HAP-1 (cell line): ENCODE measurements at places on chromosomes 5 and 9.

DNA sequence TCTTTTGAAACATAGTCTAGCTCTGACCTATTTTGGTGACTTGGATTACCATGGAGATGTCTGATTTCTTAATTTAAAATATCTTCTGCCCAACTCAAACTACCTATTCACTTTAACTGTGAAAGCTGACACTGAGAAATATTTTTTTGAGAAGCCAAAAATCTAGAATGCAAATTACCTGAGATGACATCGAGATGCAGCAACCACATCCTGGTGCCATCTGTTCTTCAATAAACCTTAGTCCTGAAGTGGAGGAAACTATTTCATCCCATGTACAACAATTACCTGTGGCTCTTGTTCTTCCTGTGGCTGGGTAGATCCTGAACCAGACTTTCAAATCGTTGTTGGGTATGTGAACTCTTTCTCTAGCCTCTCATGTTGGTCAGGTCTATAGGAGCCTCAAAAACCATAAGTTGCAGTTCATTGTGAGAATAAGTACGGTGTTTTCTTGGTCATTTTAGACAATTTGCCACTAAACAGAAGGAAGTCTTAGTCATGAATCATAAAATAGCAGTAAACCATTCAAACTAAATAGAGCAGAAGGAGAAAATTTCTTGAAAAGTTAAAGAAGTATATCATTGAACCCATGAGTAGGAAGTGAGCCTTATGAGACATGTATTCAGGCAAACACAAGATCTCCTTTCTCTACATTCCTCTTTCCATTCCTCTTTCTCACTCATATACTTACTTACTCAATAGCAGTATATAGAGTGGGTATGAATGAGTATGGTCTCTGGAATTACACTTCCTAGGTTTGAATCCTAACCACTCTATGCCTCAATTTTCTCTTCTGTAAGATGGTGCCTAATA is 176.0 kb downstream of the HMHB1 start:
- DNase-seq: no peak

- no peak for DNase-seq
Measured at GRCh38 chr5:145449794-145450193, 385.3 kb downstream of the PRELID2 start.

DNA sequence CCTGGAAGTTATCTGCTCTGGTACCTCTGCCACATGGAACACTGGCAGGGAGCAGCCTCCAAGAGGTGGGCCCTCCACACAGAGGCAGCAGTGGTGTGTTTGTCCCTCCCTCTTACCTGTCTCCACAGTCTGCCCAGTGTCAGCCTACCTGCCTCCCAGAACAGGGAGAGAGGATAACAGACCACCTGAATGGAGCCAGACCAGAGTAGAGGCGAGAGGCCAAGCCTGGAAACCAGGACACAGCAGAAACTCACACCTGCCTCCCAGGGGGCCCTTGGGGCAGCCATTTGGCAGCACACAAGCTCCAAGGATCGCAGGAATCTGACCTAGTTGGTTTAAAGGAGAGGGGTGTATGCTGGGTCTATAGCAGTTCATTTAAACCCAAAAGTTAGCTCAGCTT is 100.2 kb upstream of the ZNF366 start:
- DNase-seq: no peak

GRCh38 chr9:17578577-17578910 is 322 bp upstream of the SH3GL2 start:
- DNase-seq: no peak

- DNase-seq: no peak
Measured at GRCh38 chr5:1755321-1755949, 44.2 kb downstream of the MRPL36 start.

GRCh38 chr9:131732061-131732526 is 7.8 kb downstream of the RAPGEF1 start:
- DNase-seq: no peak
